ENCODE measurements at places on chromosomes 4 and X. TPM values are rescaled to one million over a fixed set of nuclear protein-coding genes. Genes with fewer than 3 reads are reported as not detected.

GRCh38 chr4:2812612-2813354 lies 19.9 kb downstream of the SH3BP2 start:
- no peak for DNase-seq

DNA sequence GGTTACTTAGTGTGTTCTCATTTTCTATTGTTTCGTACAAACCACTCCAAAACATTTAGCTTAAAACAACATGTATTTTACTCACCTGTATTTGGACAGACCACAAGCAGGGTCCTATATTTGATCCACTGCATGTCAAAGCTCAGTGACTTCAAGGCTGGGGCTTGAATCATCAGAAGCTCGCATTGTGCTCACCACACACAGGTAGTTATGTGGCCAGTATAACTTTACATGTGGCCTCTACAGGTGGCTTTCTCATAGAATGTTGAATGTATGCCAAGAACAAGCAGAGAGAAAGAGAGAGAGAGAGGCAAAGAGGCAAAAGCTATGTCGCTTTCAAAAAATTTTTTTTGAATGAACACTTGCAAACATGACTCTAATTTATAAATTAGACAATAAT lies 107.6 kb downstream of the QRFPR start:
- no peak for DNase-seq

GRCh38 chr4:148514581-148514980 lies 72.4 kb upstream of the NR3C2 start:
- no peak for DNase-seq

DNA sequence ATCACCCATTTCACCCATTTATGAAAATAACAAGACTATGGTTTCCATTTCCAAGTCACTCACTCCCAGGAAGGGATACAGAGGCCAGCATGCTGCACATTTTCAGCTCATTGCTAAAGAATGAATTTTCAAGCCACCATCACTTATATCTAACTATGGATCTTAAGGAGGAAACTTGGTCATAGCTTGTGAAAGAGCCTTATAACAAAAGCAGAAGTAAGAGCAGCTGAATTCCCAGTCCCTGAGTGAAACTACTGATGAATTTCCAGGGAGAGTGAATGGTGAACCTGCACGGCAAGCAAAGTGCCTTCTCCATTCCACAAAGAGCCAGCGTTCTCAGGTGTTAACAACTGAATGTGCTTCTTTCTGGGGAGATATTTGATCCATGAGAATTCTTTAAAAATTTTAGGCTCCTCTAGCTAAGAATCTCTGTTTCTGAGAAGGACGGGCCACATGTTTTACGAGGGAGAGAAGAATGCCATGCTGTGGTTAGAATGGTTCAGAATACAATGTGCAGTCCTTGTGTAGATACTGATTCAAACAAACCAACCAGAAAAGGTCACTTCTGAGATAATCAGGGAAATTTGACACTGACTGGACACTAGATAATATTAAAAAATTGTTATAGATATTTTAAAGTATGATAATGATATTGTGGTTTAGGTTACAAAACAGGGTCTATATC lies 24.0 kb downstream of the BTC start:
- no peak for DNase-seq

- no peak for DNase-seq
These were observed 44.2 kb downstream of the CLDN34 start for GRCh38 chrX:10011261-10011931.

DNA sequence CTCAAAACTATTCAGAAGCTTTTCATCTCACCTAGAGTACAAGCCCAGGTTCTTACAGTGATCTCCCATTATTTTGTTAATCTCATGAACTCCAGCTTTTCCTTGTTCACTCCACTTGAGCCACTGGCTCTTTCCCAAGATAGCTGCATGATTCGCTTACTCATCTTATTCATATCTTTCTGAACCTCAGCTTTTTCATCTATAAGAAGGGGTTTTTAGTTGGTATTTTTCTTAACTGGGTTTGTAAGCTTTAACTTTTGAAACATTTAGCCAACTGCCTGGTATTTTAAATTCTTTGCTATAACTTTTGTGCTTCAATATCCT lies 24.0 kb downstream of the GIMD1 start:
- no peak for DNase-seq

DNA sequence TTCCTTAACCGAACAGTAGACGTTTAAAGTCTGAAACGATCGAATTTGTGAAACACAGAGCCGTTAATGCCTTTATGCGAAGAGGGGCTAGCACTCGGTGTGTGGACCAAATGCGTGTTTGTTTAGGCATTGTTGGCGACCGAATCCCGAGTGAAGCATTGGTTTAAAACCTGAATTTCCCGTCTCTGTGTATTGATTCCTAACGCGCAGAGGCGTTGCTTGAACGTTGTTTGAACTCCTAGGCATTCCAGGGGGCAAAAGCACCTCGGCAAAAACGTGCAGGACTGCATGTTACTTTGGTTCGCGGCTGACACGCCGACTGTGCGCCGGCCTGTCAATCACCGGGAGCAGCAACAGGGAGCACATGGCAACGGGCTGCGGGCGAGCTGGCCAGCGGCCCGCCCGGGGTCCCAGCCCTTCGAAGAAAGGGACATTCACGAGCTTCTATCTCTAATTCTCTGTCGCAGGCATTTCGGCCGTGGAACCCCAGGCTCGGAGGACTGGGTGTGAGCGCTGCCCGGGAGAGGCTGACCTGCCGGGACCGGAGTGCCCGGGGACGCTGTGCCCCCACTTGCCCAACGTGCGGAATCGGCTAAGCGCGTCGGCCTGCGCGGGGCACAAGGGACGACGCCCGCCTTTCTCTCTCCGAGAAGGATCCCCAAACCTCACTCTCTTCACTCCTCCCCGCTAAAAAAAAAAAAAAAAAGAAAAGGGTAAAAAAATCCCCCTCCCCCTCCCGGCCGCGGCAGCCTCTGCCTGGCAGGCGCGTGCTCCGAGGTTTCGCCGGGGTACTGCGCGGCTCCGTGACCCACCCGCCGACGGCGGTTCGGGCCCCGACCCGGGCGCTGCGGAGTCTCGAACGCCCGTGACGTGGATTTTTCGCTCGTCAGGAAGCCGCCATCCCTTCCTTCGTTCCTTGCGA lies 810 bp downstream of the SPRY1 start:
- peak; percentile 69 for DNase-seq

DNA sequence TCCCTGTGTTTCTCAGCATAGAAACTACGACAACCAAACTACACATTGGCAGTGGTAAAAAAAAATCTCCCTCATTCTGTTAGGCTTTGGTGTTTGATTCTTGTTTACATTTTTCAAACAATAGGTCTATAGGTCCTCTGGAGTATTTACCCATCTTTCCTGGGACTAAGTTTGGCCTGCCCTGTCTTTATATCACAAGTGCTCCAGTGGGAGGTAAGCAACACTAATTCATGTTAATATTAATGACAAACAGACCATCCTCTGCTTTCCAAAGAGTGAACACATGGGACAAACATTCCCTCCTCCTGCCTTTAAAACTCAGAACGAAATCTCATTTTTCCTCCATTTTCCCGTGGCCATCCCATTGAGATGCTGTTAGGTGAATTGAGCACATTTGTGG lies 514.1 kb upstream of the INTU start:
- DNase-seq, result no peak

DNA sequence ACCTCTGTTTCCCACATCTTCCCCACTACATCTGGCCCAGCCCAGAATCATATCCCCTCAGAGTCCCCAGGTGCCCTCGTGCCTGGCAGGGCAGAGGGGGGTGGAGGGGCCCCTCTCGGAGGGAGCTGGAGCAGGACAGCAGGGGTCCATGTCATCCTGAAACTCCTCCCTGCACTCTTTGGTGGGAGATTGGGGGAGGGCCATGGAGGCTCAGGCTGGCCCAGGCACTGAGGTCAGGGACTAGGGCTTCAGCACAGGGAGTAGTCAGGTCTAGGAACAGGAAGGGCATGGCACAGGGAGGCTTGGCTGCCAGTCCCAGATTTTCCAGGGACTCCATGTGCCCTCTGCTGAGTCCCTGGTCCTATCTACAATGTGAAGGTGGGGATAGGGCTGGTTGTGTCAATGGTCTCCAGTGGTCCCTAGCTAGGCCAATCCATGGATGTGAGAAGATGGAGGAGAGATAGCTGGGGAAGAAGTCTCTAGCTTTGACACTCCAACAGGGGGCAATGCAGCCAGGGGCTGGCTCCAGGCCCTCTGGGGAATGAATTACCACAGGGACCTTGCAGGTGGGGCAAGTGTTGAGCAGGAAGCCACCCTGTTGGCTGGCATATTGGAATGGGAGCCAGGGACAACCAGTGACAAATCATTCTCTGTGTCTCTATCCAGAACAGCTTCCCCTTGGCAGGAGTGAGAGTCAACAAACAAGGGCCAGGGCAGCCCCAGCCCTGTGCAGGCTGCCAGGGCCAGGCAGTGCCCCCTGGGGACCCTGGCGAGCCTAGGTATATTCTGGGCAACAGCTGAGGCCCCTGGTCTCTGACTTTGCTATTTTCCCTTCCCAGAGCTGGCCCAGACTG lies 154.4 kb downstream of the EFNB1 start:
- DNase-seq, result no peak

GRCh38 chr4:70721747-70722146 lies at the start of gene RUFY3:
RUFY3 (plus strand) TSS chr4:70721964; CDS start chr4:70722574, 610 bp downstream.
- no peak for DNase-seq

DNA sequence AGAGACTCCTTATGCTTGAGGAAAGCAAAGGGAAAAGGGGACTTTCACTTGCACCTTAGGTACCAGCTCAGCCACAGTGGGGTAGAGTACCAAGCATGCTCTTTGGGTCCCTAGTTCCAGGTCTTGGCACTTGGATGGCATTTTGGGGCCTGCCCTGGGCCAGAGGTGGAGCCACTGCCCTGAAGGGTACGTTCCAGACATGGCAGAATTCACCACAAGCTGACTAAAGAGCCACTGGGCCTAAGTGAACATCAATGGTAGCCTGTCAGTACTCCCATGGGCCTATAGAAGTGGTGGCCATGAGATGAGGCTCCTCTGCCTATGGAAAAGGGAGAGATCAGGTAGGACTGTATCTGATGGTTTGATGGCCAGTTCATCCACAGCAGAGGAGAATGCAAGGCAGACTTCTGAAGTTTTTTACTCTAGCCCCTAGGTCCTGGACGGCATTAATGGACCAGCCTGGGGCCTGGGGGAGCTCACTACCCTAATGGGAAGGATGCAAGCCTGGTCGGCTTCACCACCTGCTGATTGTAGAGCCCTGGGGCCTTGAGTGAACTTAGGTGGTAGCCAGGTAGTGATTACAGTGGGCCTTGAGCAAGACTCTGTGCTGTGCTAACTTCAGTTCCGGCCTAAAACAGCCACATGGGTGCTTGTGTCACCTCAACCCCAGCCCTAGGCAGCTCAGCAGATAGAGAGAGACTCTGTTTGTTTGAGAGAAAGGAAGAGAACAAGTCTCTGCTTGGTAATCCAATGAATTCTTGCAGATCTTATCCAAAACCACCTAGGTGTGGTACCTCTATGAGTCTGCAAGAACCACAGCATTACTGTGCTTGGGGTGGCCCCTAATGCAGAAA lies 19.8 kb upstream of the HSFX4 start:
- DNase-seq, result no peak

GRCh38 chr4:100778431-100778830 lies 260.6 kb upstream of the EMCN start:
- DNase-seq, result no peak

DNA sequence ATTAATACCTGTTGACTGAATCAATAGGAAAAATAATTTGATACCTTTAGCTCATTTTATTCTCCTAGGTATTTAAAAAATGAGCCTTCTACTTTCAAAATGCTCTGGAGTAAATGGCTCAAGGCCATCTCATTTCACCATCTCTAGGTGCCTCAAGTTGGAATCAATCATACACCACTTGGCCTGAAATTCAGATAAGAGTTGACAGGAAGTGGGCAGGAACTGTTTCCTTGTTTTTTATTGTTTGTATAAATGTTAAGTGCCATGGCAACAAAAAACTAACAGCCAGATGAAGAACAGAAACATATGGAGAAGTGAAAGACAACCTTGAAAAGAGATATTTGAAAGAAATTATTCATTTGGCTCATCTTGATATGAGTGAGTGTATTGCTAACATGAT lies 12.4 kb downstream of the LIMCH1 start:
- DNase-seq, result no peak

GRCh38 chr4:7029212-7029611 lies 14.0 kb upstream of the TADA2B start:
- DNase-seq, result no peak

- no peak for DNase-seq
These were observed 69.6 kb downstream of the TRMT44 start for GRCh38 chr4:8510191-8510590.

DNA sequence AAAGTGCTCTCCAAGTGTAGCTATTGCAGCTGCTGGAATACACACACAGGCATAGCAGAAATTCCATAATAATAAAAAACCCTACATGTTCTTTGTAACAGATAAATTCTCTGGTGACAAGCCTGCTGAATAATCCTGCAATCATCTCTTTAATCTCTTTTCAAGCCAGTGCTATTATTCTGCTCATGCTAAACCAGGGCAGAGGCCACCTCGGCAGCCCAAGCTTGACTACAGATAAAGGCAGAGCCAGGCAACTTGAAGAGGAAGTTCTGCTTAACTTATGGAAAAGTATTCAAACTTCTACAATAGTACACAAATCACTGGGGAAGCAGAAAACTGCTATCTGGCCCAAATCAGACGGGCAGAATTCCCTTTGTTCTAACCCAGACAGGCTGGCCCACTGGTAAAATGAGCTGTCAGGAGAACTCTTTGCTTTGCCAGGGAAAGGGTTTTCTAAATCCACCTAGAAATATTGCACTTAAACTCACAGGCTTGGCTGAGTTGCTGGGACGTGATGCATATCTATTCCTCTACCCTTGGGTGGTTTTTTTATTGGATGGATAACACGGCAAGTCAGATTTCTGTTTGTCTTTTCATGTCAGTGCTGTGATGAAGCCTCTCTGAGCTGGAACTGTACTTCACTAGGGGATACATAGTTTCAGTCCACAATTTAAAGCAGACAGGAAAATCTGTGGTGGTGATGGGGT lies 70.5 kb downstream of the GATB start:
- no peak for DNase-seq

- DNase-seq, result no peak
These were observed 66.9 kb upstream of the ARSJ start for GRCh38 chr4:114046331-114046730.

GRCh38 chr4:155807021-155807420 lies 48.2 kb downstream of the GUCY1B1 start:
- no peak for DNase-seq

GRCh38 chr4:1980561-1981041 lies 28.2 kb downstream of the NELFA start:
- no peak for DNase-seq

DNA sequence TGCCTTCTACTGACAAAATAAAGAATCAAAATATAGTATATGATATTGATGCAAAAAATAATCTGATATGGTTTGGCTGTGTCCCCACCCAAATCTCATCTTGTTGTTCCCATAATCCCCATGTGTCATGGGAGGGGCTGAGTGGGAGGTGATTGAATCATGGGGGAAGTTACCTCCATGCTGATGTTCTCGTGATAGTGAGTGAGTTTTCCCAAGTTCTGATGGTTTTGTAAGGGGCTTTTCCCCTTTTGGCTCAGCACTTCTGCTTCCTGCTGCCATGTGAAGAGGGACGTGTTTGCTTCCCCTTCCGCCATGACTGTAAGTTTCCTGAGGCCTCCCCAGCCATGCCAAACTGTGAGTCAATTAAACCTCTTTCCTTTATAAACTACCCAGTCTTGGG lies 70.2 kb downstream of the TMEM165 start:
- no peak for DNase-seq

- DNase-seq, result no peak
These were observed 1136.6 kb downstream of the FAT4 start for GRCh38 chr4:126451237-126451873.

GRCh38 chr4:183816077-183816476 lies 89.0 kb upstream of the STOX2 start:
- DNase-seq, result no peak

The GAGE12F gene
- not detected for total RNA-seq

The TCEAL2 gene
- total RNA-seq, result 0.27 TPM

The PRRG3 gene
- 2.2 TPM for total RNA-seq
